Myometrial cell (primary cell): ENCODE measurements at places on chromosomes 3 and 15. TPM values are rescaled to one million over a fixed set of nuclear protein-coding genes. Genes with fewer than 3 reads are reported as not detected.

BFSP2 gene
- total RNA-seq, result not detected in 2 replicates

HLTF gene
- 22.2 and 29.2 TPM in 2 replicates for total RNA-seq

MB21D2 gene
- 14.2 and 16.1 TPM in 2 replicates for total RNA-seq

HESX1 gene
- total RNA-seq, result not detected in 2 replicates

FAM81A gene
- total RNA-seq, result 0.29 and 1.2 TPM in 2 replicates

NDUFB5 gene
- total RNA-seq, result 81.6 and 93.6 TPM in 2 replicates

CEP70 gene
- total RNA-seq, result 28.5 and 28.7 TPM in 2 replicates

CRBN gene
- total RNA-seq, result 26.8 and 47.1 TPM in 2 replicates

VIPR1 gene
- total RNA-seq, result not detected in 2 replicates

CPNE9 gene
- total RNA-seq, result not detected in 2 replicates

GPR149 gene
- total RNA-seq, result not detected in 2 replicates

PARP15 gene
- total RNA-seq, result not detected in 2 replicates

GOLGA6L24 gene
- total RNA-seq, result not detected in 2 replicates

NLGN1 gene
- total RNA-seq, result 1.6 and 2.0 TPM in 2 replicates

PLCB2 gene
- under 0.01 TPM in 1 of 2 replicates, not detected in the other for total RNA-seq

ITIH1 gene
- not detected in 2 replicates for total RNA-seq

EXD1 gene
- not detected in 2 replicates for total RNA-seq

POLR2M gene
- total RNA-seq, result 28.0 and 33.8 TPM in 2 replicates

HIGD2B gene
- total RNA-seq, result not detected in 2 replicates

C3orf85 gene
- total RNA-seq, result not detected in 2 replicates

GLDN gene
- 0.29 and 0.53 TPM in 2 replicates for total RNA-seq

GOLGA8J gene
- not detected in 2 replicates for total RNA-seq

ALS2CL gene
- 1.8 and 2.3 TPM in 2 replicates for total RNA-seq

BMF gene
- total RNA-seq, result 0.35 TPM in 1 of 2 replicates, not detected in the other

ERC2 gene
- total RNA-seq, result not detected in 2 replicates

NR2F2 gene
- total RNA-seq, result 24.6 and 30.3 TPM in 2 replicates

CLDND1 gene
- 51.6 and 113 TPM in 2 replicates for total RNA-seq

SETD2 gene
- total RNA-seq, result 10.7 and 18.1 TPM in 2 replicates

MCF2L2 gene
- total RNA-seq, result 0.29 and 0.71 TPM in 2 replicates

CISH gene
- total RNA-seq, result 0.29 and 0.35 TPM in 2 replicates

MUC13 gene
- not detected in 2 replicates for total RNA-seq

NMB gene
- 6.9 and 14.9 TPM in 2 replicates for total RNA-seq

EPHB3 gene
- total RNA-seq, result 1.4 and 2.1 TPM in 2 replicates

SAMMSON gene
- not detected in 2 replicates for total RNA-seq

RBSN gene
- total RNA-seq, result 10.1 and 28.2 TPM in 2 replicates

SERINC4 gene
- total RNA-seq, result not detected in 2 replicates

SLITRK3 gene
- not detected in 2 replicates for total RNA-seq

NPTN gene
- 133 and 148 TPM in 2 replicates for total RNA-seq

CPEB1 gene
- total RNA-seq, result 3.0 and 8.1 TPM in 2 replicates

SI gene
- total RNA-seq, result not detected in 2 replicates

PLA2G4E gene
- not detected in 2 replicates for total RNA-seq

DUSP7 gene
- total RNA-seq, result 12.6 and 17.3 TPM in 2 replicates

DCLK3 gene
- not detected in 2 replicates for total RNA-seq

TLR9 gene
- not detected in 2 replicates for total RNA-seq

LCMT2 gene
- total RNA-seq, result 4.6 and 8.0 TPM in 2 replicates
